ENCODE measurements at places on chromosomes 5 and 9. TPM values are rescaled to one million over a fixed set of nuclear protein-coding genes. Genes with fewer than 3 reads are reported as not detected.

Gene LTC4S
- 0.35 TPM for total RNA-seq

Gene TMEM215
- total RNA-seq = not detected

Gene PPP2R2B
- not detected for total RNA-seq

Gene TPM2
- 3.1 TPM for total RNA-seq

Gene RGS7BP
- total RNA-seq = not detected

Gene STPG3
- total RNA-seq = not detected

Gene NR2F1-AS1
- 2.1 TPM for total RNA-seq

Gene KCNN2
- total RNA-seq = not detected

Gene OLFML2A
- total RNA-seq = not detected

Gene UNC13B
- total RNA-seq = 18.3 TPM

Gene RALGPS1
- 2.2 TPM for total RNA-seq

Gene AQP3
- total RNA-seq = 1.4 TPM

Gene JAKMIP2
- 2.1 TPM for total RNA-seq

Gene SH2D3C
- not detected for total RNA-seq

Gene CDC20B
- not detected for total RNA-seq

Gene OR5C1
- not detected for total RNA-seq

Gene LHFPL2
- total RNA-seq = 20.0 TPM

Gene ADAMTSL2
- 1.0 TPM for total RNA-seq

Gene CACFD1
- total RNA-seq = 13.8 TPM

Gene TNPO1
- 123 TPM for total RNA-seq

Gene OBP2A
- total RNA-seq = not detected

Gene SOX30
- not detected for total RNA-seq

Gene PKD2L2
- total RNA-seq = not detected

Gene TRIM7
- total RNA-seq = not detected

Gene PCSK5
- total RNA-seq = 0.55 TPM

Gene SV2C
- not detected for total RNA-seq

Gene ABLIM3
- 0.67 TPM for total RNA-seq
